ENCODE measurements at places on chromosomes 5 and 9.

DNA sequence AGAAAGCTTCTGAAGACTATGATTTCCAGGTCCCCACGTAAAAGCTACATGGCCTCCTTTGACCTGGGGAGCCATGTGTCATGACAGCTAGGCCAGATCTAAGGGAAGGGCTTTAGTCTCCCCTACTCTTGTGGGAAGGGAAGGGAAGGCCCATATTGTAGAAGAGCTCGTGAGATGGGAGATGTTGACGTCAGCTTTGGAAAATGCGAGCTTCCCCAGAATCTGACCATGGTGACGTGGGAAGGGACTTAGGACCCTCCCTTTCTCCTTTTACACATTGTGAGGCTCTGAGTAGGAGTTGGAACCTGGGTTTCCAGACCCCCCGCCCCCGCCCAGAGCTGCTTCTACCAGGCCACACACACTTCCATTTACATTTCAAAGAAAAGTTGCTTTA, 165.5 kb downstream of the SYK start:
- DNase-seq: no peak

GRCh38 chr5:146644831-146645230, 128.8 kb upstream of the GPR151 start:
- no peak for DNase-seq

DNA sequence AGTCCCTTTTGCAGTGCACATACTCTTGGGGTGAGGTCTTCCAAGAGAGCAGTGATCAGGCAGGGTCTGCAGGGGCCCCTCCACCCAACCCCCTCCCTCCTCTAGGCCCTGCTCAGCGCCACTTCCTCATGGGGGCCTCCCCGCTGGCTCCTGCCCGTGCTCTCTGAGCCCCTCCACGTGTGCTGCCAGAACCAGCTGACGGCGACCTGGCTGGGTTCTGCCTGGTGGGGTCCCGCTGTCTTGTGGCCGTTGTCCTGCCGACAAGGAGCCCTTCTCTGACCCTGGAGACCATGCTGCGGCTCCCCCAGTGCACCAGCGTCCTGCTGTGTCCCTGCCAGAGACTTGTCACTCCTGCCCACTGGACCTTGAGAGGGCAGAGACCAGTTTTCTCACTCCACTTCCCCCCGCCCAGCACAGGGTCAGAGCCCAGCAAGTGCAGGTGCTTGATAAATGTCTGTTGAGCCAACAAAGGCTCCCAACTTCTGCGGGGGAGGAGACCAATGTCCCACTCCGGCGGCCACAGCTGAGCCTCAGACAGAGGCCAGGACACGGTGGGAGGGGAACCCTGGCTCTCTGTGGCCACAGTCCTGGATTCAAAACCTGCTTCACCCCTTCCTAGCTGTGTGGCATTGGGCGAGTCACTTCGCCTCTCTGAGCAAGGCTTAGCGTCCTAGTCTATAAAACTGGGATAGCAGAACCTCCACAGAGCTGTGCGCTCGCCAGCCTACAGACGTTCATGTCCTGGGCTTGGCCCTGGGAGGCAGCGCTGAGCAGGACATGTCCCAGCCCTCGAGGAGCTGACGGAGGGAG, 24.8 kb downstream of the SARDH start:
- no peak for DNase-seq

DNA sequence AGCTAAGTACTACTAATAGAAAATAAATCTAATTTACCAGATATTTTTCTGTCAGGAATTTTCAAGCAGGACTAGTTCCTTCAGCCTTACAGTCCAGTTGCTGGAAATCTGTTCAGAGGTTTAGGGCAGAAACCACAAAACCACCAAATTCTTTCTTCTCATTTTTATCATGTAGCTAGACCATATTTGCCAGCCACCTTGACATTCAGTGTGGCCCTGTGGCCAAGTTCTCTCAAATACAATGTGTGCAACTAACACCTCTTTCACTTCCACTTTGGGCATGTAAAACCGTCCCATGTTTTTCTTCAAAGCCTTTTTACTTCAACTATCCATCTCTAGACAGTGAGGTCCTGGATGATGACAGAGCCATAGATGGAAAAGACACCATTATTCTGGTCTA, 1133.2 kb upstream of the CDH18 start:
- no peak for DNase-seq

GRCh38 chr5:6069496-6070185, 308.7 kb downstream of the MED10 start:
- no peak for DNase-seq

- no peak for DNase-seq
Observed at GRCh38 chr5:74325866-74326265, 314.7 kb downstream of the ENC1 start.

- DNase-seq: no peak
Observed at GRCh38 chr5:175406300-175406699, 37.7 kb downstream of the DRD1 start.

GRCh38 chr9:86337469-86338108, 16.6 kb downstream of the TUT7 start:
- DNase-seq: no peak

GRCh38 chr5:15992918-15993317, 186.7 kb downstream of the MARCHF11 start:
- DNase-seq: no peak

DNA sequence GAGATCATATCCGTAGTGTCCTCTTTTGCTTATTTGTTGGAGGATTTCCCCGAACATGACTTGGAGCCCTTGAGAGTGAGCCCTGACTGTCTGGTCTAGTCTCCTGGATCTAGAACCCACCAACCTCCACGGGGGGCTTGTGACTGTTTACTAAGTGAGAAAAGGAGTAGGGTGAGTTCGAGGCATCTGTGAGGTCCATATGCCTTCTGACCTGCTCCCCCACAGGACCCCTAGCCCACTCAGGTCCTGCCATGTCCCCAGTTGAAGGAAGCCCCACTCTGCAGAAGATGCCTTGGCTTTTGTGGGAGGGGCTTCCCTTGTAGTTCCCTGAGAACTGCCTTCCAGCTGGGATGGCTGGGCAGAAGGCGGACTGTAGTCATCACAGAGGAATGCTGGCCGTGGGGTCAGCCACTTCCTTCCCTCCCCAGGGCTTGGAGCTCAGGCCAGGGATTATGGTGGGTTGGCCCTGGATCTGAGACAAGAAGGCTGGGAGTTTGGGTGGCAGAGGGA, 7.0 kb upstream of the IRF1 start:
- DNase-seq: no peak

DNA sequence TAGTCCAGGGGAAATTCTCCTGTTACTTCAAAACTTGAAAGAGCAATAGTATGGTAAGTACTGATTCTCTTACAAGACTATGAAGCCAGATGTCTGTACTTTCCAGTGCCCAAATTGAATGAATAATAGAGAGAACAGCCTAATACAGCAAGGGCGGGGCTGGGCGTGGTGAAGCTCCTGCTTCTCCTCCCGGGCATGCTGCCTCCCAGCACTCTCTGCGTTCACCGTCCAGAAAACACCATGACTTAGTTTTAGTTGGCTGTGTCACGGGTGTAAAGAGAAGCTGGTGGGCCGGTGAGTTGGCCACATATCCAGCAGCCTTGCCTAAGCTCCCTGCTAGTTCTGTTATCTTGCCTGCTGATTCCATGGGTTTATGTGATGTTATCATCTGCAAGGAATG, 40.7 kb upstream of the ADAMTS2 start:
- no peak for DNase-seq

GRCh38 chr9:135332516-135332915, 147.1 kb upstream of the PPP1R26 start:
- DNase-seq: no peak

GRCh38 chr5:143093452-143094086, 309.9 kb downstream of the NR3C1 start:
- no peak for DNase-seq

DNA sequence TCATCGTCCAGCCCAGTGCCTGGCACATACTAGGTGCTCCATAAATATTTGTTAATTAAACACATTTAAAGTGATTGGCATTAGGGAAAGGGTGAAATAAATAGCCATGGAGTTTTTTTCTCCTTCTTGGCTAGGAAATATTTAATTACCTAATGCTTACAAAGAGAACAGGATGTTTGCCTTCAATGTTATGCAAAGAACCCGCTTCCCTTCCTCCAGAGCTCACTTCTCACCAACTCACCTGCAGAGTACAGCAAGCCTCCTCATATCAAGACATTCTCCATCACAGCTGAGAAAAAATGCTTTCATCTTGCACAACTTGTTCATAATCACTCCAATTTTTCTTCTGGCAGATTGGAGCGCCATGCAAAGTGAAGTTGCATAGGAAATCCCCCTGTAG, 161.7 kb upstream of the STK32A start:
- DNase-seq: no peak

- DNase-seq: no peak
Observed at GRCh38 chr5:75571547-75571946, 39.7 kb upstream of the ANKDD1B start.

DNA sequence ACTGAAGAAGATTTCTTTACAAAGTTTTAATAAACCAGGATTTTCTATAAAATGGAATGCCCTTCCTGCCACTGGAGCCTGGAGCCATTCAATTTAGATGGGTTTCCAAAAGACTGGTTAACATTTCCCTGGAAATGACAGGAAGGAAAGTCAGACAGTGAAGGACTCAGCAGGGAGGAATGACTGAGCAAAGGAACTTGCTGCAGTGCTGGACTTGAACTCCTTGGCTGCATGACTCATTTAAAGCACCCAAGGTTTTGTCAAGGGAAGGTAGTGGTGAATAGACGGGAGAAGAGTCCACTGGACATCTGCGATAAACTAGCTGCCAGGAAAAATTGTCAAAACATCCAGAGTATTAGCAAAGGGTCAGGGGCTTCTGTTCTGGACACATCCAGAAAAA, 163.8 kb upstream of the SLC28A3 start:
- no peak for DNase-seq

DNA sequence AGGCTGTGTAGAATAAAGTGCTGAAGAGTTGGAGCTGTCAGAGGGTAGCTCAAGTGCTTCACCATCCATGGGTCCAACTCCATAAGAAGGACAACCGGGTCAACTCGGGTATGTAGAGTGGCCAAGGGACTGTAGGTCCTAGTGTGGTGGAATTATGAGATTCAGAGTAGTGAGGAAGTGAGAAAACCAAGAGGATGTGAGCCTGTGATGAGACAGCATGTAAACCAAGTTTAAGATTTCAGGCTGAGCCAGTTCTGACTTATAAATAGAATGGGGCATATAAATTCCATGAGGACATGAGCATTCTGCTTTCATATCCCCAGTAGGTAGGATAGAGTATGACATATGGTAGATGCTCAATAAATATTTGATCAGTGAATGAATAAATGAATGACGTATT, 96.3 kb downstream of the CFAP95 start:
- DNase-seq: no peak
